Stimulated activated CD8-positive, alpha-beta memory T cell treated with anti-CD3 and anti-CD28 coated beads, Interleukin-4, amount 100 ng/mL, for 4 hours (primary cell): ENCODE measurements at places on chromosomes 6 and 20.

- no peak for DNase-seq
These were observed 213.5 kb upstream of the PLN start for GRCh38 chr6:118334634-118335033.

DNA sequence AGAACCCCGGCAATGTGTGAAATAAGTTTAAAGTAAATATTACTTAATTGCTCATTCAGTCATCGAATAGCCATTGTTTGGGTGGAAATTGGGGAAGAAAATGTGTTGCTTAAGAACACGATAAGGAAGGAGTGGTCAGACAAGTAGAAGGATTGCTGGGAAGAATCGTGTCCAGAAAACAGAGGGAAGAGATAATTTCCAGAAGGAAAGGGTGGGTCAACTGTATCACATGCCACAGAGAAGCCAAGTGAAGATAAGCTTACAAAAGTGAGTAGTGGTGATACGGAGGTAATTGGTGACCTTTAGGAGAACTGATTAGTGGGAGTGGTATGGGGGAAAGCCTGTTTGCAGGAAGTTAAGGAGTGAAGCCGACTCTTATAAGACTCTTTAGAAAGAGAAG lies 306.2 kb downstream of the SOX4 start:
- no peak for DNase-seq

DNA sequence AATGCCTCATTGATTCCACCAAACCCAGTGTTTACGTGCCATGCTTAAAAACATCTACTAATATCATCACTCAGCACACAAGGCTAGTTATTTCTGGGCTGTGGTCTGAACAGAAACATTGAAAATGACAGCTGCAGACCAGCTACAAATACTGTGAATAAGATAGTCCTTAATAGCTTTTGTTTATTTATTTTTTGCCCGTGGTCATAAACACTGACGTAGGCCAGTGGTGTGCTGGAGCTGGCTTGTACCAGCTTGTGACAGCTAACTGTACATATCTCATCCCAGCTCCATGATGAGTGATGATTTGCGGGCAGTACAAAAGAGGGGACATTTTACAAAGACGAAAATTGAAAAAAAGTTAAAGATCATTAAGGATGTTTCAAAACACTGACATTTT lies 1057.0 kb downstream of the EPHA7 start:
- no peak for DNase-seq

- DNase-seq: no peak
These were observed 380.4 kb downstream of the CENPW start for GRCh38 chr6:126720304-126720703.

DNA sequence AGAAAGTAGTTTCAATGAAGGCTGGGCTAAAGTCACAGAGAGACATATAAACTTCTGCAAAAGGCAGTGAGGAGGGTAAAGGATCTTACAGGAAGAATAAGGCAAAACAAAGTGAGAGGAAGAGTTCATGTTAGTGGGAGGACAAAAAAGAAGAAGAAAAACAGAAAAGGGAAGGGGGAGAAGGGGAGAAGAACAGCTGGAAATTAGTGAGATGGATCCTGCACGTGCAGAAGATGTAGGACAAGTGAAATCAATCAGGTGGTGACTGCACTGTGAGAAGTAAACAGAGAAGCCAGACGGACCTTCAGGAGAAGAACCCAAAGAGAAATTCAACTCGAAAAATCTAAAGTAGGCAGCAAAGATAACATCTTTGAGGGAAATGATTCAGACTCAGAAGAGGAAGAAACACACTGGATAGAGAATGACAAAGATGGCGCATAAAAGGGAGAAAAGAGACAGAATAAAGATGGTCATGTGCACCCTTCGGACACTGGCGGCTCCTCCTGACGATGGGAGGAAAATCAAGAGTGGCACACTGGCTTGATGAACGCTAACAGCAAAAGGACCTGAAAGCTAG lies 105.9 kb downstream of the MYB start:
- no peak for DNase-seq

DNA sequence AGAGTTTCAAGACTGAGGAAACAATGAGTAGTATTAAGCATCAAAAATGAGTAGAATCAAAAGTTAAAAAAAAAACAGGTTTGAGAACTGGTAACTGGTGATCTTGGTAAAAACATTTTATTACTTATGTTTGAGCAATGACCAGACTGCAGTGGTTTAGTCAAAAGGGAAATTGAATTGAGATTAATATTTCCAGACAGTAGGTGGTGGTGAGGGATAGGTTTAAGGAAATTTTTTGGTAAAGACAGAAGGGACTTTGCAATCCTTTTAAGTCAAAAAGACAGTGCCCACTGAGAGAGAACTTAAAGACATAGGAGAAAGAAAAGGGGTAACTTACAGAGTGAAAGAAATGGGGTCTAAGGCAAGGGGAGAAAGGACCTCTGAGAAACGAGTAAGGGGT lies 156.9 kb downstream of the ASCC3 start:
- no peak for DNase-seq

GRCh38 chr20:62979876-62980373 lies 26.8 kb downstream of the BHLHE23 start:
- no peak for DNase-seq

DNA sequence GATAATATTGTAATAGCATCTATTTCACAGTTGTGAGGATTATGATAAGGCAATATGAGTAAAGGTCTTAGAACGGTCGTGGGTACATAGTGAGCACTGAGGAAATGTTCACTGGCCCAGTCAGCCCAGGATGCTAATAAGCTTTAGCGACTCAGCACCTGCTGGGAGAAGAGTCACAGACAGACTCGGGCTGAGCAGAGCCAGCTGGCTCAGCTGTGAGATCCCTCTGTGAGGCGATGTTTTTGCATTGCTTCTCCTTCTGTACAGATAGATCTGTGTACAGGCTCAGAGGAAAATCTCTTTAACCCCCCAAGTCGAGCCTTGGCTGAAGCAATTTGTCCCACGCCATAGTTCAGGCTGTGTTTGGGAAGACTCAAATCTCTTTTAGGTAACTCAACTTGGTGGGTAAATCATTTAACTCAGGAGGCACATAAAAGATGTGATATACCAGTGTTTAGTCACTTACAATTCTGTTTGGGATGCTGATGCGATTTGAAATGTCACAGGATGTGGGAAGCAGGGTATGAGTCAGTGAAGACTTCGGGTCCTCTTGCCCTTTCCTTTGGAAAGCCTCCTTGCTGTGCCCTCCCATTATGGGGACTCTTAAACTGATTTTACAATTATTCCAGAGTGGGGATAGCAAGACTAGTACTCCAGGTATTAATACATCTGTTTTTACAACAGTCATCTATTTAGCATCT lies 53.1 kb downstream of the PHACTR1 start:
- no peak for DNase-seq

- DNase-seq: no peak
These were observed 710.5 kb upstream of the HS3ST5 start for GRCh38 chr6:115053169-115053860.

GRCh38 chr20:40895182-40895581 lies 133.4 kb upstream of the TOP1 start:
- no peak for DNase-seq

GRCh38 chr6:16496991-16497801 lies 258.8 kb downstream of the GMPR start:
- no peak for DNase-seq

GRCh38 chr6:168196385-168196860 lies 117.4 kb upstream of the FRMD1 start:
- DNase-seq: no peak

DNA sequence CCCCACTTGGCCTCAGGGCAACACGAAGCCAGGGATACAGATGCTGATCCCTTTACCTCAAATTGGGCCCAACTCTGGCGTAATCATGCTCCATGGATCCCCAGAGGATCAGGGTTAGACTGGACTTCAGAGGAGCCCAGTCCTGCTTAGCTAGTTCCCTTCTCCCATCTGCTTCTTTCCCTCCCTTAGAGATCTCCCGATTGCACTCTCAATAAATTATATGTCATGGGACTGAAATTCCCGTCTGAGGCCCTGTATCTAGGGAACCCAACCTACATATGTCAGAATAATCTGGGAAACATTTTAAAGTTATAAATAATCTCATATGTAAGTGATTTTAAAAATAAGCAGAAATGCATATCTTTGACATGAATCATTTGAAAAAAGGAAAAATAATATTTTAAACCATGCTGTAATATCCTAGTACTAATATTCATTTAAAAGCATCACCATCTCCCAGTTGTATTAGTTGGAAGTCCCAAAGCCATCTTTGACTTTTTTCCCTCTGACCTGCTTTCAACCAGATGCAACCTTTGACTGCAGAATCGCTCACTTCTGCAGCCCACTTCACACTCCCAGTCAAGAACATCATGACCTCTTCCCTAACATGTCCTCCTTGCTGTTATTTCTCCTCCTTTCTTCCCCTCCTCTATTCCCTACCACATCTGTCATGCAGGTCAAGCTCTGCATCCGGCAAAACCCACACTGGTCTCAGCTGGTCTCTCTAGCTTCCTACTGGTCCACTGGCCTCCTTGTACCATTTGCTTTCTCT lies 393.6 kb downstream of the BTBD3 start:
- no peak for DNase-seq

- DNase-seq: no peak
These were observed 86.0 kb downstream of the TIAM2 start for GRCh38 chr6:155080881-155081845.

- DNase-seq: no peak
These were observed 194.7 kb downstream of the TENT5A start for GRCh38 chr6:81557811-81558210.

DNA sequence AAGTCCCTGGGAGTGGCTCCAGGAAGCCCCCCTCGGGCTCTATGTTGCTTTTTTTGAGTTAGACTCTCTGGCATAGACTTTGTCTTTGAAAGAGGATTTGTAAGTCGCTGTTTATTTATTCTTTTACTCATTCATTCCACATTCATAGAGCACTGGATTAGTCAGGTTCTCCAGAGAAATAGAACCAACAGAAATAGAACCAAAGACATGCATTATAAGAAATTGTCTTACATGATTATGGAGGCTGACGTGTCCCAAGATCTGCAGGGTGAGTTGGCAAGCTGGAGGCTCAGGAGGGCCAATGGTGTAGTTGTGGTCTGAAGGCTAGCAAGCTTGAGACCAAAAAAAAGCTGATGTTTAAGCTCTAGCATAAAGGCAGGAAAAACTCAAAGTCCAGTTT lies 98.3 kb upstream of the CHD6 start:
- DNase-seq: no peak

GRCh38 chr20:6070829-6071695 lies 17.2 kb upstream of the LRRN4 start:
- no peak for DNase-seq

DNA sequence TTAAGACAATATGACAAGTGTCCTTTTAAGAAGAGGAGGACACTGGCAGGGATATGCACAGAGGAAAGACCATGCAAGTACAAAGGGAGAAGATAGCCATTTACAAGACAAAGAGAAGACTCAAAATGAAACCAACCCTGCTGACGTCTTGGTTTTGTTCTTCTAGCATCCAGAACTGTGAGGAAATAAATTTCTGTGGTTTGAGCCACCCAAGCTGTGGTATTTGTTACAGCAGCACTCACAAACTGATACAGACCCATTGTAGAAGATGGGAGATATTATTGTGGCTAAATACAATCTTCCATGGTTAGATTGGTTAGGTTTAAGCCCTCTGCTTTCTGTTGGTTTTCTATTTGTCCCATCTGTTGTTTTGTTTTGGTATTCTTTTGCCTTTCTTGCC lies 88.6 kb upstream of the SLC35F1 start:
- DNase-seq: no peak

GRCh38 chr6:142935553-142936517 lies 9.1 kb downstream of the HIVEP2 start:
- no peak for DNase-seq

- no peak for DNase-seq
These were observed 96.9 kb upstream of the VGLL2 start for GRCh38 chr6:117168296-117169063.

DNA sequence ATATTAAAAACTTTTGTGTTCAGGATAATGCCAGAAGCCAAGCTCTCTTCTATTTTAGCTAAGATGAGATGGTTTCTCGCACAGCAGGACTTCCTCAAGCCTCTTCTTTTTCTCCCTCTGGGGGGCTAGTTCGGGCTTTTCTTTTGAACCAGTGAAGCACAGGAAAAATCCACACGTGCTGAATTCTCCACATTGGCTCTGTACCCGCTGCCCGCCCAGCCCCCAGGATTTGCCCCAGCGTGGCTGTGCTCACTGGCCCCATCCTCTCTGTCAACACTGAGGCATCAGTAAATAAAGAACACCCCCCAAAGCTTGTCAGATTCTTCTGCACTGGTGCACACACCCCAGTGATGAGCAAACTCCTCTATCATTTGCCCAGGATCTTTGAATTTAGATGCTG lies 232.8 kb downstream of the ZNF217 start:
- DNase-seq: no peak

GRCh38 chr6:40505191-40505810 lies 81.9 kb downstream of the LRFN2 start:
- DNase-seq: no peak

- DNase-seq: no peak
These were observed 203.3 kb downstream of the RNGTT start for GRCh38 chr6:88760091-88760490.

DNA sequence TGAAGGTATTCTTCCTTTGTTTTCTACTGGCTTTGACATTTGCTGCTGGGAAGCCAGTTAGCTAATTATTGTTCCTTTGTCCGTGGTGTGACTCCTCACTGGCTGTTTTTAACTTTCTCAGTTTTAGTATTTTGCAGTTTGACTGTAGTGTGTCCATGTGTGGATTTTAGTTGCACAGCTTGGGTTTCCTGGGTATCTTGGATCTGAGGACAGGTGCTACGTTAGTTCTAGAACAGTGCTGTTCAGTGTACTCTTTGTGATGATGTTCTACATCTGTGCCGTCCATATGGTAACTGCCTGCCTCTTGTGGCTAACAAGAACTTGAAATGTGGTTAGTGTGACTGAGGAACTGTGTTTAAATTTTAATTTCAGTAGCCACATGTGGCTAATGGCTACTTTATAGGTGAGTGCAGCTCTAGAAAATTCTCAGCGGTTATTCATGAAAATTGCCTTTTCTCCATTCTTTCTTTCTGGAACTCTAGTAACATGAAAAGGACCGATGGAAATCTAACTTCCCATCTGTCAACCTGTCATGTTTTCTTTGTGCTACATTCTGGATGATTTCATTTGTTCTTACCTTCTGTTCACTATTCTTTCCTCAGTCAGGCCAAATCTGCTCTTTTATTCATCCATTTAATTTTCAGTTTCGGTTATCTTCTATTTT lies 7.4 kb downstream of the SNX9 start:
- DNase-seq: no peak

- no peak for DNase-seq
These were observed 40.9 kb downstream of the SLC24A3 start for GRCh38 chr20:19253316-19253715.

- no peak for DNase-seq
These were observed 64.8 kb upstream of the RCAN2 start for GRCh38 chr6:46556053-46556452.

- DNase-seq: no peak
These were observed 1368.4 kb downstream of the GRIK2 start for GRCh38 chr6:102761872-102762271.

DNA sequence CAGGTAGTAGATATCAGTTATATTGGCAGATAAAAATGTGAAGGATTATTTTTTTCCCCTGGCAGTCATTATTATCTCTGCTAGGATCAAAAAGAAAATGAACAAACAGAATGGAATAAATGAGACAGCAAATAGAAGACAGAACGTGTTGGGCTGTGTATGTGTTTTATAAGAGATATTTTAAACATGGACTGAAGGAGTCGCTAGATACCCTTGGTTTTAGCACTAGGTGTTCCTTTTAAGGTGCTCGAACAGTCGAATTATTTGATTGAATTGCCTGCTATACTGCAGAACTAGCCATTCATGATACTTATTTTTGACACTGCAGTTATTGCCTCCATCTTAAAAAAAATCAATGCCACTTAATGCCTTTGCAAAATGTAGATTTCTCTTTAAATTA lies 3.7 kb downstream of the GRIK2 start:
- no peak for DNase-seq
